GM18507 (cell line): ENCODE measurements at places on chromosomes 12 and 14.

DNA sequence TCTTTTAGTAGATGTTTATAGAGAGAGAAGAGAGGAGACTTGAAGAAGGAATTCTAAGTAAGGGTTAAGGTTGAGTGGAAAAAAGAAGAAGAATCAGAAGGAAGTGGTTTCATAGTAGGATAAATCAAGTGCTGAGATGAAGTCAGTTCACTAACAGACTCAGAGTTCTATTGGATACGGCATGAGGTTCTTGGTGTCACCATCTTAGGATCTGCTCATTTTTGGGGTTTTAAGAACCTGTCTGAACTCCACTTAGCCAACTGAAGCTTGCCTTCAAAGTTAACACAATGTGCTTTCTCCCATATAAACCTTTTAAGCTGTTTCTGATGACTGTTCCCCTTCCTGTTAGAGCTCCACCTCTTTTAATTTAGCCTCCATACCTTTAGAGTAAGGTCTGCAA, 152.6 kb downstream of the PRKCH start:
- no peak for DNase-seq

DNA sequence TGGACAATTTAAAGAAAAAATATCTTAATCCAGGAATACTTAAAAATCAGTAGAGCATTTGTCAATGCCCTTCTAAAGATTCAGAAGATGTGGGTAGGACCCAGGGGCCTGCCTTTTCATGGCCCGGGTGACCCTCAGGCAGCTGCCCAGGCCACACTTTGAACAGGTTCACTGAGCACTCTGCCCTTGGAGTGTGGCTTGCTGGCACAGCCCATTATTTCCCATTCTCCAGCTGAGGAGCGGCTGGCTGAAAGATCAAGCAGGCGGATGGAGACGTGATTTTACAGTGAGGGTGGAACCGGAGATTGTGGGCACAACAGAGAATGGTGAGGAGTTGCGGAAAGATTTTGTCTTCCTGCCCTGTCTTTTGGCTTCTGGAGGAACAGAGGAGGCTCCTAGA, 7.1 kb upstream of the PRPH start:
- DNase-seq, result no peak

DNA sequence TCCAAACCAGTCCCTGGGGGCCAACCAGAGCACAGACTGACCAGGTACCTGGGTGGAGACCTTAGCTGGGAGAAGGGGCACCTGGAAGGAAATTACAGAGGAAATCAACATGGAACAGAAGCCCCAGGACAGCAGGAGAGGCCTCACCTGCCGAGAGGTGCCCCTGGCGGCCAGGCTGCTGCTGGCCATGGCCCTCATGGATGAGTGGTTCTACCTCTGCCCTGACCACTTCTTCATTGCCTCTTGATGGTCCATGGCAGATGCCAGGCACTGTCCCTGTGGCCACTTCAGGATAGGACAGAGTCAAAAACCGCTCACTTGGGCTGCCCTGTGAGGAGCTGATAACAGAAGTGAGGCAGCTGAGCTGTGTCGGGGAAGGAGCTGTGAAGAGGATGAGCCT, 73.1 kb upstream of the GNG2 start:
- no peak for DNase-seq

GRCh38 chr14:65531148-65531547, 118.6 kb downstream of the FUT8 start:
- DNase-seq, result no peak

GRCh38 chr12:25269701-25270100, 19.0 kb upstream of the KRAS start:
- DNase-seq, result no peak

GRCh38 chr12:77362509-77363210, 297.3 kb upstream of the E2F7 start:
- DNase-seq, result no peak

DNA sequence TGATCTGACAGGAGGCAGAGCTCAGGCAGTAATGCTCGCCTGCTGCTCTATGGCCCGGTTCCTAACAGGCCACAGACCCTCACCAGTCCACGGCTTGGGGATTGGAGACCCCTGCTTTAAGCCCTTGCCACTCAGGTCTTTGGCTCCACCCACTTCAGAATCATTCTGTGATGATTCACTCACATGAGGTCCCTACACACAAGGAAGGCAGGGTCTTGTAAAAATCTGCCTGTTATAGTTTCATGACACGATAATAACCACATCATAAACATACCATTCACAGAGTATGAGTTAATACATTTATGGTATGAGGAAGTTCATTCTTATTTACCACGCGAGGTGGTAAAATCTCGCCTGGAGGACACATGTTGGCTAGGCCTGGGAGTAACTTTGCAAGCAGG, 29.0 kb upstream of the MAX start:
- DNase-seq, result no peak

DNA sequence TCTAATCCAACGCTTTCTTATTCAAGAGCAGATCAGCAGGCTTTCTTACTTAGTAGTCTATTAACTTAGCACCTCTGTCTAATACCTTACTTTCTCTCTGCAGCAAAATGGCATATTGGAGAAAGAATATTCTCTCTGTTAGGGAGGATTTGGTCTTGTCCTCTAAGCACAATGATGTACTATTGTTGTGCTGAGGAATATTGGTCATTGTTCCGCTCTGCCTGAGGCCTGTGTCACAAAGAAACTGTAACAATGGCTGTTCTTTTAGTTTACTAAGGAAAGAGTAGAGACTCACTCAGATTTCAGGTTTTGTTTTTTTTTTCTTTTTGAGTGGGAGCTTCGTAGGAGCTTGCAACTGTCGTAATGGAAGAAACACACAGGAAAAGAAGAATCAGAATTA, 1358.8 kb downstream of the LRFN5 start:
- no peak for DNase-seq
